ENCODE measurements at places on chromosomes 7 and 10.

DNA sequence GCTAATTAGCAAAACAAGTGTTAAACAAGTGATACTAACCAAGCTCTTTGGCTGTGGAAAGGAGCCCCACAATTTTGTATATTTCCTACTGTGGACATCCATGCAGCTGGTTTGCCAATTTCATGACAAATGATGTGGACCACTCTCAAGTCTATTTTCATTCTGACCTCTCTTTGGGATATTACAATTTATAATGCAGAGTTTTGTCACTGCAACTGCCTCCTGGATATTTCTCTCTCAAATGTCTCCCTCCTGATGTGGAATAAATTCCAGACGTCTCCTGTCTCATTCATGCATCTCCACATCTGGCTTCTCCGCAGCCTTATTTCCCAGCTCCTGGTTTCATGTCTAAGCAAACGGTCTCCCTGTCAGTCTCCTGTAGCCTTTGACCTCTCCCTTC is 80.6 kb upstream of the RHEB start:
- no peak for DNase-seq

DNA sequence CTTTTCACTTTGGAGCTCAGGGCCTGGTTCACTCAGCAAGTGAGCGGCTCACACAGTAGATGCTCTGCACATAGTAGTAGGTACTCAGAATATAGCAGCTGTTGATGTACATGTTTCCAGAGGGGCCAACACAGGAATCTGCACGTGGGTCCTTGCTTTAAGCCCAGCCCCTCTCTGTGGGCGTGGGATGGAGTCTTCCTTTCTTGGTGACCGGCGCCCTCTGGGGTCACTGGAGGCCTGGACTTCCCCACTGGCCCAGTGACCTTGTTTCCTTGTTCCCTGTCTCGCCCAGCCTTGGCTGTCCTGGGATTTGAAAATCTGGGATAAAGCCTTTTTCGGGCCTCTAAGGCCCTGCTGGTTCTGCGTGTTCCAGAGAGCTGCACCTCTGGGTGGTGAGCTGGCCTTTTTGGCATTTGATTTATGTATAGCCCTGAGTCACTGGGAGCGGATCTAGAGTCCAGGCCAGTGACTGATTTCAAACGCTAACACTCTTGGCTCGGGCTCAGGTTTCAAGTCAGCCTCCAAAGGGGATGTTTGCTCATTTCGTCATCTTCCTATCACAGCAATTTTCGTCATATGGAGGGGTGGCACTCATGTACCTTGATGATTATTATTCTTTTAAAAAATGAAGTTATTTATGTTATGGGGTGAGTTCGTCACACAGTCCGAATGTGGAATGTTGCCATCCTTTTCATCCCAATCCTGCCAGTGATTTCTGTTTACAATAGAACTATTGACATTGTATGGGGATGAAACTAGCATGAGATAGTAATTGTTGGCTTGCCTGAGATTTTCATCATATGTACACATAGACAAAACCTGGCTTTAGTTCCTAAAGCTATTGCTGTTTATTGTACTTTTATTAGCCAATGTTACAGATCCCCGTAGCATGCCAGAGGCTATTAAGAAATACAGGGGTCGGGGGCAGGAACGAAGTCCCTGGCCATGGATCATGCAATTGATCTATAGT is 65.5 kb downstream of the CUX1 start:
- peak; percentile 70 for DNase-seq

- DNase-seq: no peak
Measured at GRCh38 chr7:25255611-25256332, 27.5 kb upstream of the NPVF start.

DNA sequence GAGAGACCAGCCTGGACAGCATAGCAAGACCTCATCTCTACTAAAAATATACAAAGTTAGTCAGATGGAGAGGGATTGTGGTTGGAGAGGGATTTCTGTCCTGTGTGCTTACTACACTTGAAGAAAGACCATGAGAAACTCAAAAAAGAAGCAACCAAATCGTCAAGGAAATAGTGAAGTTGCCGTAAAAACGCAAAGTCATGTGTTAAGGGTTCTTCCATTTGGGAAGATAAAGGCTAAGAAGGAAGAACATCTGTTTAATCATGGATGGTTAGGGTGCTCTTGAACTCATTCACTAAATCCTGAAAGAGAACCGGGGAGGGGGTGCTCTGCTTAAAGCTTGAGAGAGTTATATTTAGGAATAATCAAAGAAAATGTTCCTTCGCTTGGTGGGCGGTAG is 59.8 kb upstream of the KDM7A start:
- no peak for DNase-seq

DNA sequence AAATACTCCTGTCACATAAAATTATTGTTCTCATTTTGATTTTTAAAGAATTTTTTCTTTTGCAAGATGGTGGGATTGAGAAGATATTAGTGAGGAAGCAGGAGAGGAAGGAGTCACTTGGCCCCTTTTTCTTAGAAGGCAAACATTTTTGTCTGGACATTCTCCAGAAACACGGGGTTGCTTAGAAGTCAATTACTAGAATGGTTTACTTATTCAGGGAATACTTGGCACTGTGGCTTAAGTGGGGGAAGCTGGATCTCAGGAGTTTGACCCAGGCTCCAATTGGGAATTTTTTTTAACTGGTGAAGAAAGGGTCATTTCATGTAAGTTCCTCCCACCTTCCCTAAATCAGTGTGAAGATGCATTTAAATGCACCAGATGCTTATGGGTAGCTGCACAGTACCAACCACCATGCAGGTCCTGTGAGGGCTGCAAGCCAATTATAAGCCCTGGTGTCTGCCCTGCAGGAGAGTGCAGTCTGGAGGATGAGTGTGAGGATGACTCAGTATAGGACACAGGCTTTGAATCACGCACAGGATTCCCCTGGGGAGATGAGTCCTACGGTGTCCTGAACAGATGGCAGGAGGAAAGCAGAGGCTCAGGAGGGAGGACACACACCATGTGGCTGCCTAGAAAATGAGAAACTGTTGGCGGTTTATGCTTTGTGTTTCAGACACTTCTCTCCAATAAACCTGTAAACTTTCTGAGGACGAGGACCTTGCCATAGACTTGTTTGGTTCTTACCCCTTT is 299.1 kb downstream of the PLXNA4 start:
- DNase-seq: no peak

GRCh38 chr7:101757879-101758278 is 59.5 kb upstream of the CUX1 start:
- DNase-seq: no peak

GRCh38 chr7:107168233-107169119 is at the start of gene HBP1:
TSS of gene HBP1 (plus strand) at chr7:107169003. CDS start at chr7:107179894, 10,891 bp downstream.
- DNase-seq: peak; percentile 88

DNA sequence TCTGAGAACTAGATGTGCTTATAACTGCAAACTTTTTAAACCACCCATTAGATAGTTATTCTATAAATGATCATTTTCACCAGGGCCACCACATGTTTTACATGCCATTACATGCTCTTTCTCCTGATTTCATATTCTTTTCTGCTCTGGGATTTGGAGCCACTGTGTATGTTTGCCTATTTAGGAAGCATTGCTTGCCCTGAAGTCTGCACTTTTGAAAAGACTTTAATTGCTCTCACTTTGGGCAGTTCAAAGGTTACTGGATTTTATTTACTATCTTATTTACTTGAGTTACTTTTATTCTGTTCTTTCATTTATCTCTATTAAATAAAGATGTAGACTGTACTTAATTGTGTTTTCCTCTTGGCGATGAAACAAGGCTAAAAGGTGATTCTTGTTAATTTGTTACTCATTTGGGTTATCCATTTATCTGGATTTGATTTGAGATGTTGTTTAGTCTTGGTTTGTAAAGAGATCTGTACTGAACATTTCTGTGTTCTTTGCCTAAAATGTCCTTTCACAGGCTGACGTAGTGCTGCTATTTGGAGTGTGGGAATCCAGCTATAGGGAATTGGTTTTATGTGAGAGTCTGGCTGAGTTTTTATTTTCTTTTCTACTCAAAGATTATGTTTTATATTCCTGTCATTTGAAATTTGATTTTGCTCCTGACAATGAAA is 88.8 kb downstream of the SUGCT start:
- no peak for DNase-seq

GRCh38 chr10:121873236-121873635 is 54.6 kb downstream of the ATE1 start:
- DNase-seq: no peak

DNA sequence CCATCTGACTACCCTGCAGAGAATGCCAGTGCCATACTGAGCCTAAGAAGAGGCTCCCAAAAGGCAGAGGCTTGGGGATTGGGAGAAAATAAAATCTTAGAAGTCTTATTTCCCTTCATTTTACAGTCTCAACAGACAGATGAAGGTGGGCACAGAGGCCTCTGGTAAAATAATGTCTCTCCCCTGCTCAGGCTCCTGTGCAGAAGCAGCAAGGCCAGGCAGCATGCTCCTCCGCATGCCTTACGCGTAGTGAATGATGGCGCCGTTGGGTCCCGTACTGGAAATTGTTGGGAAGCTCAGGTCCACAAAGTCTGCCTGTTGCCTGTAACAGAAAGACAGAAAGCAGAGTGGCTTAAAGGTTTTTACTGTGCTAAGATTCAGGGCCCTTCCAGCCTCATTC is 45.8 kb downstream of the XPNPEP1 start:
- no peak for DNase-seq

DNA sequence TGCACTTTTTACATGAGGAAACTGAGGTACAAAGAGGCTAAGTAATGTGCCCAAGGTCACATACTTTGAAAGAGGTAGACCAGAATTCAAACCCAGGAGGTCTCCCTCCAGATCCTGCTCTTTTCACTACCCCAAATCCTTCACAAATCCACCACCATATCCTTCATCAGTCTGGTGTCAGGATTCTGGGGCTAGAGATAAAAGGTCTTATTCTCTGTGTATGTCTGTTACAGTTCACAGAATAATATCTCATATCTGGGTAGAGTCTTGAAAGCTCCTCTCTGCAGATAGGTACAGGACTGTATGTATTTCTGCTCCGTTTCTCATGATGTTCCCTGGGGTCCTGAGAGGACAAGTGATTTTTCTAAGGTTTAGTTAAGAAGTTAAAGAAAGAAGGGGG is 4.9 kb downstream of the PIK3CG start:
- no peak for DNase-seq

DNA sequence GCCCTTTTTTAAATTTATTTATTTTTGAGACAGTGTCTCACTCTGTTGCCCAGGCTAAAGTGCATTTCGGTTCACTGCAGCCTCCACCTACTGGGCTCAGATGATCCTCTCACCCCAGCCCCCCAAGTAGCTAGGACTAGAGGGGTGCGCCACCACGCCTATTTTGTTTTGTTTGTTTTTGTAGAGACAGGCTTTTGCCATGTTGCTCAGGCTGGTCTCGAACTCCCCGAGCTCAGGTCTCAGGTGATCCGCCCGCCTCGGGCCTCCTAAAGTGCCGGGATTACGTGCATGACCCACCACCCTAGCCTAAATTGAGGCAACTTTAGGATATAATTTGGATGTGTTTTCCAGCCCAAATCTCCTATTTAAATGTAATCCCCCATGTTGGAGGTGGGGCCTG is 805 bp downstream of the ZNF736 start:
- DNase-seq: no peak

DNA sequence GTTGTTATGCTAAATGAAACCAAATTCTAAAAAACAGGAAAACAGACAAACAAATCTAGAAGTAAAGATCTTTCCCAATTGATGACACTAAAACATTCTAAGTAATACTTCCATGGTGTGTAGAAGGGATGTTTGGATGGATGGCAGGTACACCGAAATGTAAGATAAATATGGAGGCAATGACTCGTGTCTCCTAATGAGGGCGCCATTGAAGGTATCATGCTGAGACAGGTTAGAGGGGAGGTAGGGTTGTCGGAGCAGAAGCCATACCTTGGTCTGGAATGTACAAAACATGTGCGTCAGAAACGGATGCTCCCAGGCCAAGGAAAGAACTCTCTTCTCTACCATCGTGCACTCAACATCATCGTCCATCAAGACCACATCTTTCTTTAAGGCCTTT is 101.4 kb downstream of the PRKCQ start:
- DNase-seq: no peak

- DNase-seq: no peak
Measured at GRCh38 chr10:75019370-75019769, 92.1 kb upstream of the SAMD8 start.

GRCh38 chr7:52211930-52212329 is 823.5 kb upstream of the POM121L12 start:
- DNase-seq: no peak

DNA sequence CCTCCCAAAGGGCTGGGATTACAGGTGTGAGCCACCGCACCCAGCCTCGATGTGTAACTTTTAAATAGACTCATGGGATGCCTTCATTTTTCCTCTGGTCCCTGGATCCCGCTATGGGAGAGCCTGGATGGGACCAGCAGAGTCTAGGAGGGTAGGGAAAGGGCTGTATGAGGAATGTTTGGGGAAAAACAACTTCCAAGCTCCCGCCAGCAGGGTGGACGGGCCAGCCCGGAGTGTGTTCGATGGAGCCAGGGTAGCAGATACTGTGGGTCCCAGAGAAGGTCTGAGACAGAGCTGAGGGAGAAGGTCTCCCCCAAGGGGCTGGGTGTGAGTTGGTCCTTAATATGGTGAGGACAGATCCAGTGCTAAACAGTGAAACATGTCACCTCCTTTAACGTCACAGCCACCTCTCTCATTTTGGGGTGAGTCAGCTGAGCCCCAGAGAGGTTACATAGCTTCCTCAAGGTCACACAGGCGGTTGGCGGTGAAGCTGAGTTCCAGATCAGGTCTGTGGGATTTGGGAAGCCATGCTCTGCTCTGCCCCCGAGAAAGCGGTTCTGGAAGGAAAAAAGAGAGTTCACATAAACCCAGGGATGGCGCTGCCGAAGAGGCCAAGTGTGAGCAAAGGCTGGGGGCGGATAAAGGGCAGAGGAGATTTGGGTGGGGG is 66.4 kb downstream of the MYL10 start:
- no peak for DNase-seq

DNA sequence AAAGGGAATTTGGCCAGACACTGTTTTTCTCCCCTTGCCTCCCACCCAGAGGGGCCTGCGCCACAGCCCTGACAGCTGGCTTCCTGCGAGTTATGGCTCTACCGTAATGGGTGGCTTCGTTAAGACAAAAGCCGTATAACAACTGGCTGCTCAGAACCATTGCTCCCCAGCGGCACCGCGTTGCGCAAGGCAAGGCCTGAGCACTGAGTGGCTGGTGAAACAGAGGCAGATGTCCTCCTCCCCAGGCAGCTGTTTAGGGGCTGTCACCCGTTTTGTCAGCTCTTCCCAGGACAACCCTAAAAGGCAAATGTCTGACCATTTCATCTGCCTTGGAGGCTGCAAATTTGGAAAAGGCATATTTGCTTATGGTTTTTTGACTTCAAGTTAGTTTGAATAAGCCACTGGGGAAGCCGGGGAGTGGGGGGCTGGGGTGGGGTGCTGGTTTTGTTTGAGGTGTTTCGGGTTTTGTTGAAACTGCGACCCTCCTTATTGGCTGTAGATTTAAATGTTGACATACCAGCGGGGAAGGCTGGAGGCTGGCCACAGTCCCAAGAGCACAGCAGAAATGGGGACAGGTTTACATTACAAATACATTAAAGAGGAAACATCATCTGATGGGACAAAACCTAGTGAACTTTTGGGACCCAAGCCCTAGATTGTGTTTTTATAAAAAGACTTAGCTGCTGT is 681 bp upstream of the SPOCK2 start:
- DNase-seq: no peak

- no peak for DNase-seq
Measured at GRCh38 chr10:95559471-95559870, 1.7 kb downstream of the SORBS1 start.
